ENCODE measurements at places on chromosomes 16 and 17. TPM values are rescaled to one million over a fixed set of nuclear protein-coding genes. Genes with fewer than 3 reads are reported as not detected.

The GRAPL gene
- 19.8 TPM for total RNA-seq

The ZG16 gene
- not detected for total RNA-seq

The TNFRSF13B gene
- not detected for total RNA-seq

The C17orf113 gene
- 0.05 TPM for total RNA-seq

The TNFRSF17 gene
- not detected for total RNA-seq

The ADGRG3 gene
- not detected for total RNA-seq

The ATP1B2 gene
- 0.16 TPM for total RNA-seq

The ZFP3 gene
- total RNA-seq = 3.5 TPM

The AMDHD2 gene
- total RNA-seq = 44.8 TPM

The RAD51D gene
- 31.4 TPM for total RNA-seq

The TP53TG3D gene
- total RNA-seq = not detected

The CDRT15L2 gene
- total RNA-seq = not detected

The C17orf107 gene
- total RNA-seq = 0.20 TPM

The GPT2 gene
- 8.0 TPM for total RNA-seq

The HOXB7 gene
- total RNA-seq = 0.73 TPM

The TPSG1 gene
- not detected for total RNA-seq

The B4GALNT2 gene
- not detected for total RNA-seq

The COG8 gene
- 39.0 TPM for total RNA-seq

The AANAT gene
- 0.32 TPM for total RNA-seq

The SHCBP1 gene
- total RNA-seq = 57.9 TPM

The NOL3 gene
- 20.2 TPM for total RNA-seq

The NCBP3 gene
- 43.4 TPM for total RNA-seq

The GDPD1 gene
- total RNA-seq = 2.5 TPM

The PRSS36 gene
- 1.3 TPM for total RNA-seq

The COL1A1 gene
- 1.2 TPM for total RNA-seq

The SEPTIN12 gene
- not detected for total RNA-seq

The RNF166 gene
- total RNA-seq = 120 TPM

Data from T-helper 2 cell treated with Interferon-gamma antibody and Interleukin-4, amounts not matched to agents 100 ng/mL and 5 ng/mL, for 36 hours (primary cell).